ENCODE measurements at places on chromosomes 4 and X. TPM values are rescaled to one million over a fixed set of nuclear protein-coding genes. Genes with fewer than 3 reads are reported as not detected.

ADRA2C gene
- total RNA-seq: 2.6 TPM

EXOC1L gene
- total RNA-seq: not detected

TEC gene
- total RNA-seq: 0.78 TPM

UCHL1 gene
- 1,235 TPM for total RNA-seq

AFP gene
- total RNA-seq: 2.0 TPM

S100P gene
- not detected for total RNA-seq

PKD2 gene
- 79.9 TPM for total RNA-seq

ARSJ gene
- total RNA-seq: 23.5 TPM

WDR45 gene
- total RNA-seq: 20.5 TPM

F11 gene
- not detected for total RNA-seq

C4orf54 gene
- under 0.01 TPM for total RNA-seq

OTC gene
- total RNA-seq: not detected

FAM9B gene
- not detected for total RNA-seq

CENPVL2 gene
- total RNA-seq: not detected

ATP2B3 gene
- under 0.01 TPM for total RNA-seq

SULT1B1 gene
- total RNA-seq: 0.59 TPM

PRR32 gene
- total RNA-seq: not detected

WDR17 gene
- total RNA-seq: 2.7 TPM

ANK2 gene
- 49.0 TPM for total RNA-seq

CPE gene
- 8.0 TPM for total RNA-seq

HSPA4L gene
- total RNA-seq: 21.2 TPM

SSX2 gene
- not detected for total RNA-seq

MAGEA1 gene
- total RNA-seq: not detected

NFKB1 gene
- total RNA-seq: 57.9 TPM

GAGE12H gene
- total RNA-seq: not detected

MAD2L1 gene
- 2.4 TPM for total RNA-seq

HMX1 gene
- not detected for total RNA-seq

TMPRSS11D gene
- total RNA-seq: not detected

IL21 gene
- not detected for total RNA-seq

PGAM4 gene
- not detected for total RNA-seq

ADH1B gene
- 0.09 TPM for total RNA-seq

PAGE2 gene
- total RNA-seq: not detected

ZNF732 gene
- total RNA-seq: 0.32 TPM

AKAP14 gene
- not detected for total RNA-seq

COX7B gene
- 363 TPM for total RNA-seq

EXOC1 gene
- total RNA-seq: 46.0 TPM

TMEM255A gene
- under 0.01 TPM for total RNA-seq

PLXNA3 gene
- total RNA-seq: 29.4 TPM

ARMCX1 gene
- 32.0 TPM for total RNA-seq

SPP1 gene
- total RNA-seq: 3.3 TPM

S100G gene
- not detected for total RNA-seq

NAP1L3 gene
- 19.3 TPM for total RNA-seq

MEPE gene
- not detected for total RNA-seq

LRRC66 gene
- total RNA-seq: 1.5 TPM

DAPP1 gene
- total RNA-seq: not detected

FAT4 gene
- total RNA-seq: 18.5 TPM

BTK gene
- not detected for total RNA-seq

Measured in smooth muscle cell of the umbilical artery (primary cell).